ENCODE measurements at places on chromosomes 2 and 18.
A peak's percentile ranks its signal among the peaks of the same experiment; 100 is the strongest.

GRCh38 chr2:138787053-138787666 is 7.0 kb upstream of the NXPH2 start:
- no peak overlapping the region for H3K27ac ChIP-seq
- H3K27me3 ChIP-seq = no peaks in the 10 kb centered on the region
- H3K36me3 ChIP-seq = no peaks in the 10 kb centered on the region
- H3K4me3 ChIP-seq = no peak overlapping the region
- DNase-seq = no peak
- no peaks in the 10 kb centered on the region for H3K4me1 ChIP-seq

- H3K4me1 ChIP-seq = peaks cover 47% of the 10 kb centered on the region
- no peaks in the 10 kb centered on the region for H3K36me3 ChIP-seq
- no peak overlapping the region for H3K4me3 ChIP-seq
- peaks cover 71% of the 10 kb centered on the region for H3K27me3 ChIP-seq
- no peak for DNase-seq
- no peak overlapping the region for H3K27ac ChIP-seq
Observed at GRCh38 chr2:161418715-161419637, 2.9 kb downstream of the TBR1 start.

- H3K36me3 ChIP-seq = no peaks in the 10 kb centered on the region
- no peak overlapping the region for H3K4me3 ChIP-seq
- DNase-seq = no peak
- H3K27ac ChIP-seq = peak overlapping the region; percentile 23
Observed at GRCh38 chr2:60482222-60482621, 71.2 kb downstream of the BCL11A start.

- H3K27me3 ChIP-seq = no peaks in the 10 kb centered on the region
- no peaks in the 10 kb centered on the region for H3K36me3 ChIP-seq
- no peaks in the 10 kb centered on the region for H3K4me1 ChIP-seq
- DNase-seq = no peak
- H3K4me3 ChIP-seq = no peak overlapping the region
Observed at GRCh38 chr2:235004329-235004903, 52.6 kb downstream of the SH3BP4 start.

DNA sequence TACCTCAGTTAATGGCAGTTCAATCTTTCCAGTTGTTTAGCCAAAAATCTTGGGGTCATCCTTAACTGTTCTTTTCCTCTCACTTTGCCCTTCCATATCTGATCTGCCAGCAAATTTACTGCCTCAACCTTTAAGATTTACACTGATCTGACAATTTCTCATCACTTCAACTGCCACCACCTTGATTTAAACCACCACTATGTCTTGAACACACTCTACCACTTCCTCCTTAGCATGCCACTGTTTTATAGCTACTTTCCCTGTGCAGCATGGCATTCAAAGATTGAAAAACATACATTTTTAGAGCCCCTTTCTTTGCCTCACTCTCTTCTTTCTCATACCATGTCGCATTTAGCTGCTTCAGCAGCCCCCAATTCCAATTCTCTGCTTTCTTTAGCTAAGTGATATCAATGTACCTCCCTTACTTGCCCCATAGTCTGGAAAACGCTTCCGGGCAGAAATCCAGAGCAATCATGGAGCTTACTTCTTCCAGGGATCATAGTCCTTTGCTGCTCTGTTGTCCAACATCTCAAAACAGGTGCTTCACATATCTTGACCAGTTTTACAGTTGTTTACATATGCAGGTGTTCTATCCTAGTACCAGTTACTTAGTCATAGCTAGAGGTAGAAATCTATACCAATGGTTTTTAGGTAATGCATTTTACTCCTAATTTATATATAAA is 10.9 kb downstream of the PGAP1 start:
- H3K27me3 ChIP-seq = no peaks in the 10 kb centered on the region
- no peak overlapping the region for H3K27ac ChIP-seq
- H3K4me1 ChIP-seq = peaks cover 3% of the 10 kb centered on the region
- H3K4me3 ChIP-seq = no peak overlapping the region

DNA sequence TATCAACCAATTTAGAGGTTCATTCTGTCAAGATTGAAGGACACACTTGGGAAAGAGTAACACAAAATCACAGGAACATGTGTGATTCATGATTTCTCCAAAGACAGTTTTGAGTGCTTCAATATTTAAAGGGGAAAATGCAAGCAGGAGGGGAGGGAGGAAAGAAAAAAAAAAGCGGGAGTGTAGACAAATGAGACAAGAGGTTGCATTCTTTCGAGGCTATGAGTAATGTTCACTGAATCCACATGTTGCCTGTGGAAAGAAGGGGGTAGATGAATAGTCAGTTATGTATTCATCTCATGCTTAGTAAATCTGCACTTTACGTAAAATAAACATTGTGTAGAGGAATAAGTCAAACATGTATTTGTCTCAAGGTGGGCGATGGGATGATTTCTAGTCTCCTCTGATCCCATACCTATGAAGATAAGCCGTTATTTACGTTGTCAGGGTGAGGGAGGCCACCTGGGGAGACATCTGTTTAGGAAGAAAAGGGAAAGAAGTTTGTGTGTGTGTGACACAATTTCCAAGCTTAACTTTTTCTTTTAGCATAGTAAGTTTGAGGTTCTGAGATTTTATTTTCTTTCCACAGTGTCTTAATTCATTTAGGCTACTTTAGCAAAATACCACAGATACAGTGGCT is 211.0 kb upstream of the ZC3H15 start:
- DNase-seq = no peak
- no peaks in the 10 kb centered on the region for H3K27me3 ChIP-seq
- no peaks in the 10 kb centered on the region for H3K4me1 ChIP-seq
- no peaks in the 10 kb centered on the region for H3K36me3 ChIP-seq
- H3K4me3 ChIP-seq = no peak overlapping the region
- H3K27ac ChIP-seq = no peak overlapping the region

GRCh38 chr2:236636714-236637470 is 67.3 kb downstream of the ACKR3 start:
- H3K4me3 ChIP-seq = no peak overlapping the region
- H3K4me1 ChIP-seq = no peaks in the 10 kb centered on the region
- no peak overlapping the region for H3K27ac ChIP-seq
- no peaks in the 10 kb centered on the region for H3K36me3 ChIP-seq
- DNase-seq = no peak

- H3K4me1 ChIP-seq = peaks cover 6% of the 10 kb centered on the region
- no peak for DNase-seq
- peaks cover 11% of the 10 kb centered on the region for H3K27me3 ChIP-seq
- H3K36me3 ChIP-seq = no peaks in the 10 kb centered on the region
- no peak within 1 kb of the TSS for H3K4me3 ChIP-seq
Observed at GRCh38 chr18:63949068-63949737, at the start of gene HMSD. Gene HMSD (plus strand): TSS chr18:63949301. CDS start chr18:63953456, 4,155 bp downstream.

DNA sequence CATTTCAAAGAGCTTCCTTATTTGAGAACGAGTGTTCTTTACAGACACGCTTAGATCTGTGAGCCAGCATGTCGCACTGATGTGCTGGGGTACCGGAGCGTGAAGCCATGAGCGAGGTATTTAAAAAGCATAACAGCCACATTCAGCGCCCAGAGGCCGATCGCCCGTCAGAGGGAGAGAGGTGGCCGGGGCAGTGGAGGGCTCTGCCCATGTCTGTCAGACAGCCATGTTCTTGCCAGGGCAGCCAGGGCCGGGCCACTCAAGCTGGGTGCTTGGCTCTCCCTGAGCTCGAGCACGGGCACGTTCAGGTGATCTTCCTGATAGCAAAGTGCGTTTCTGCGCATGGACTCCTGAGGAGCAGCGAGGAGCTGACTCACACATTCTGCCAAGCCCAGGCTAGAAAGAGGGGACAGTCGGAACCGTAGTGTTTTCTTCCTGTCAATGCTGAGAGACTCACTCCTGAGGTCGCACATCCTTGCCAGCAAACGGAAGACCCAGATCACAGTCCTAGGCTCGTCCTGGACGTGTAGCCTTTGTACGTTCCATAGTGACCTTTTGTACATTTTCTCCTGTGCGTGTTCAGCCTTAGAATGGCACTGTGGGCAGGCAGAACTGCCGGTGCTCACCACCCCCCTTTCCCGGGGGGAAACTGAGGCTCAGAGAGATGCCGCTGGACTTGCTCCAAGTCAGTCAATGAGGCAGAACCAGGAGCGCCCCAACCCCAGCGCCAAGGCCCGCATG is 100.7 kb downstream of the NFATC1 start:
- no peaks in the 10 kb centered on the region for H3K36me3 ChIP-seq
- DNase-seq = no peak
- H3K27ac ChIP-seq = peak overlapping the region; percentile 4
- peaks cover 10% of the 10 kb centered on the region for H3K4me1 ChIP-seq
- H3K27me3 ChIP-seq = no peaks in the 10 kb centered on the region

DNA sequence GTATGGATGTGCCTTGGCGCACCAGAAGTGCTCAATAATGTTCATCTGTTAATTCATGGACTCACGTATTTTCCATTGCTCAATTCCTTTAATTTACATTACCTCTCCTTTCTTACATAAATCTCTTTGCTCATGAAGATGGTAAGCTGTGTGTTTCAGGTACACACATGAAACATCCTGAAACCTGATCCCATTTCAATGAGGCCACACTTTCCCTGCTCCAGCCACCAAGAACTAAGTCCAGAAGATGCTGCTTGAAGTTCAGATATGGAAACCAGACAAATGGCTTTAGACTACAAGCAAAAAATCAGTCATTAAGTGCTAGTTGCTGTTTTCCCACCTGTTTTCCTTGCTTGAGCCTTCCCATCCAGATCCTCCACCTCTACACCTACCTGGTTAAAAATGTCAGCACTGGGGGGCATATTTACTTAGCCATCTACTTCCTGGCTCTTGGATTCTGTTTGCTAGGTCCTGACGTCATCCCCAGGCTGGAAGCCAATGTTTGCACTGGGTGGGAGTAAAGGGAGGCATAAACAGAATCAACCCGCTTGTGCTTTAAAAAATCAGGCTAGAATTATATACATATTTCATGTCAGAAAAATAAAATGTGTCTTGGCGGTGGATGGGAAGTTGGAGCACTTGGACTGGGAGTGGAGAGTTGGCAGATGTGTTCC is 309.7 kb downstream of the OSR1 start:
- H3K4me1 ChIP-seq = no peaks in the 10 kb centered on the region
- H3K4me3 ChIP-seq = no peak overlapping the region
- H3K36me3 ChIP-seq = no peaks in the 10 kb centered on the region
- no peak overlapping the region for H3K27ac ChIP-seq
- no peak for DNase-seq

GRCh38 chr2:231308631-231309428 is 86.7 kb upstream of the B3GNT7 start:
- no peaks in the 10 kb centered on the region for H3K27me3 ChIP-seq
- H3K4me1 ChIP-seq = no peaks in the 10 kb centered on the region
- H3K27ac ChIP-seq = no peak overlapping the region

DNA sequence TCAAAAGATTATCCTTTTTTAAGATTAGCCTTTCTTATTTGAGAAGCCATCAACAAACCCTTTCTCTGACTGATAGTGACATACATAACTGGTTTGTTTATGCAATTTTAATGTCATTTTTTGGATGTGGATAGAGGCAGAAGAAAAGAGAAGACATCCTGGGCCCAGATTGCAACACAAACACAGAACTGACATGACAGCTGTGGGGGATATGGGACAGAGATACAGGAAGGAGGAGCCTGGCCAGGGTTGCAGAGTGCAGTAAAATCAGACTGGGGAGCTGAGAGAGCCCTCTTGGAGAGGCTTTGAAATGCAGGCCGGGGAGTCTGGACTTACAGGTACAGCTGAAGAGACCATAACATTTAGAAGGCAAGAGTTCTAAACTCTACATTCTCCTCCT is 65.1 kb downstream of the SIGLEC15 start:
- H3K4me3 ChIP-seq = no peak overlapping the region
- H3K27ac ChIP-seq = peak overlapping the region; percentile 64
- no peak for DNase-seq
- H3K27me3 ChIP-seq = no peaks in the 10 kb centered on the region
- peaks cover 15% of the 10 kb centered on the region for H3K4me1 ChIP-seq

DNA sequence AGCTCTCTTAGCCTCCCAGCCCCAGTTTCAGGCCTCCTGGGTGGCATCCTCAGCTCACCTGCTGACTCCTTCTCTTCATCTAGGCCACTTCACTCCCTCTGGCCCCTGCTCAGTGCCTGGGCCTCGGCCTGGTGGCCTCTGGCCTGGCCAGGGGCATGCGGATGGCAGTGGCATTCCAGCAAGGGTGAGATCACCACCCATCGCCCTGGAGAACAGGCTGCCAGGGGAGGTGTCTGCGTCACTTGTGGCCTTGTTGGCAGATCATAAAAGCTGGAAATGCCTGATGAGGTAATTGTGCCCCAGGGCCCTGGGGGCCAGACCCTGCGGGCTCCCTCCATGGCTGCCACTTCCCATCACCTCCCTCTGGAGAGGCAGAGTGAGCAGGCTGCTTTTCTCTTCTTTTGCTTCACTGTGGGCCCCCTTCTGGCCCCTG is 72.5 kb upstream of the SMAD2 start:
- H3K36me3 ChIP-seq = no peaks in the 10 kb centered on the region
- no peak overlapping the region for H3K4me3 ChIP-seq
- peaks cover 19% of the 10 kb centered on the region for H3K4me1 ChIP-seq
- DNase-seq = no peak
- H3K27ac ChIP-seq = no peak overlapping the region

DNA sequence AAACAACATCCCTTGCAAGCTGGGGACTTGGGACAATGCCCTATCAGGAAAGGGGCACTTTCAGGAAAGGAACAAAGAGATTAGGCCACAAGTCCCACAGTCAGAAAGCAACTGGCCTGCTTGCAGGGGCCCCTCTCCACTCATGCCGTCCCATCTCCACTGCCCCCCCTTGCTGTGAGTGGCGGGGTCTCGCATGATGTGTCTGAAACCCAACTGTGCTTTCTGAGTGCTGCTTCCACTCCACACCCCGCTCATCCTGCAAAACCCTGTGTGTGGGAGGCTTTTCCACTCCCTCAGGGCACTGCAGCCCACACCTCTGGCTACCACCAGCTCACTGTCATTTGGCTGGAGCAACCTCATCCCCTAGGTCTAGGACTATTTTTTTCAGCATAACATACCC is 7.9 kb downstream of the HS6ST1 start:
- no peak overlapping the region for H3K4me3 ChIP-seq
- no peak overlapping the region for H3K27ac ChIP-seq
- no peaks in the 10 kb centered on the region for H3K36me3 ChIP-seq
- no peaks in the 10 kb centered on the region for H3K27me3 ChIP-seq

DNA sequence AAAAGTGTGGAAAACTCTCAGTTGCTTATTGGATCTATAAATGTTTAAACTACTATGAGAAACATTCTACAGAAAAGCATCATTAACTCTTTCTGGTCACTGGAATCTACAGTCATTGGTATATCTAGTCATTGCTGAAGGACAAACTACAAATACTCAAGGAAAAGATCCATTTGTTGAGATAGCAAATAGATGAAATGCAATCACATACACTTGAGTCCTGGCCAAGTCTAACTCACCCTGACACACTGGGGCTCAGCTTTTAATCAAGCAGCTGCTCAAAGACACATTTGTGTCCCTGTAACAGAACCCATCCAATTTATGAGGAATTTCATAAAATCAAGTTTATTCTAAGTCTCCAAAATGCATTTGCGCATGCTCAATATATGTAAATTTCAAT is 68.7 kb downstream of the CDH2 start:
- H3K27me3 ChIP-seq = no peaks in the 10 kb centered on the region
- no peak for DNase-seq
- no peak overlapping the region for H3K4me3 ChIP-seq
- H3K4me1 ChIP-seq = no peaks in the 10 kb centered on the region
- no peak overlapping the region for H3K27ac ChIP-seq
